Bronchial epithelial cell (primary cell): ENCODE measurements at places on chromosomes 7 and 10.

- DNase-seq, result no peak
These were observed 80.0 kb downstream of the CELF2 start for GRCh38 chr10:11097686-11098085.

- peak; percentile 49 for DNase-seq
These were observed 210.4 kb downstream of the FAM107B start for GRCh38 chr10:14564268-14564744.

DNA sequence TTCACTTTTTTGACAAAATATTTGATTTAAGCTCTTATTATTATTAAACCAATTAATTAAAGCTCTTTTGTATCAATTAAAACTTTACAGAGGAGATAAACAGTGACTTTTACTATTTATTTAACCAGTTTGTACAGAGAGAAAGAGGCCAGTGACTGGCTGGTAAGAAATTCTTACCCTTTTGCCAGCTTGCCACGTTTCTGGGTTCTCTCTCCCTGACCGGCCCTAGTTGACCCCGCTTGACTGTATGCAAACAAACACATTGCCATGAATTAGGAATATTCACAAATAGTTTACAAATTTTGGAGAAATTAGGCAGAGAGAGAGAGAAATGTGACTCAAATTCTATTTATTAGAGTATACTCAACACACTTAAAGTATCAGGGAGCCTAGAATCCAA, 36.2 kb downstream of the NPVF start:
- DNase-seq, result no peak

DNA sequence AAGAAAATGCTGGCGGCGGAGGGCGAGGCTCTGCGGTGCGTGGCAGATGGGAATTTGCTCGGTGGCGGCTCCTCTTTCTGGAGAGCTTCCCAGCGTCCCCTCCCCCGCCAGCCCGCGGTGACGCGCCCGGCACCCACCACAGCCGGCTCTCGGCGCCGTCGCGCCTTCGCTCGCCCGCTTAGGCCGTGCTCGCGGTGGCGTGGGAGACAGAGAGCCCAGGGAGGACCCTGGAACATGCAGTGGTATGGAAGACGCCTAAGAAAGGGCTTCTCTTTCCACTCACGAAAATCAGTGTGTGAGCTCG, 576 bp upstream of the CSGALNACT2 start:
- no peak for DNase-seq

- DNase-seq, result no peak
These were observed 30.7 kb downstream of the ZNF777 start for GRCh38 chr7:149430192-149430591.

GRCh38 chr7:4683043-4683883, 1.2 kb downstream of the FOXK1 start:
- DNase-seq, result peak; percentile 29

DNA sequence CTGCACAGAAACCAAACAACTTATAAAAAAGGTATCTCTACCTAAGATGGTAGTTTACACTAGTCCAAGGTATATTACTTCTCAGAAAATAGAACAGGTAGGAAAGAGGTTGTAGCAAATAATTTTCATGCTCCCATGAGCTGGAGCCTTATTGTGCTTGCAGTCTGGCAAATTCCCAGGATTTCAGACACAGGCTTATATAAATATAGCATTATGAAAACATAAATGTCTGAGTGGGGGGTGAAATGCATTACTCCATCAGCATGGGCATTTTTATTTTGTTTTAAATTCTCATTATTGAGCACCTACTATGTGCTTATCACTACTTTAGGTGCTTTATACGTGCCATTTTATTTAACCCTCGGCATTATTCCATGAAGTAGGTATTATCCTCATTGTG, 83.0 kb upstream of the PHYHIPL start:
- DNase-seq, result no peak

DNA sequence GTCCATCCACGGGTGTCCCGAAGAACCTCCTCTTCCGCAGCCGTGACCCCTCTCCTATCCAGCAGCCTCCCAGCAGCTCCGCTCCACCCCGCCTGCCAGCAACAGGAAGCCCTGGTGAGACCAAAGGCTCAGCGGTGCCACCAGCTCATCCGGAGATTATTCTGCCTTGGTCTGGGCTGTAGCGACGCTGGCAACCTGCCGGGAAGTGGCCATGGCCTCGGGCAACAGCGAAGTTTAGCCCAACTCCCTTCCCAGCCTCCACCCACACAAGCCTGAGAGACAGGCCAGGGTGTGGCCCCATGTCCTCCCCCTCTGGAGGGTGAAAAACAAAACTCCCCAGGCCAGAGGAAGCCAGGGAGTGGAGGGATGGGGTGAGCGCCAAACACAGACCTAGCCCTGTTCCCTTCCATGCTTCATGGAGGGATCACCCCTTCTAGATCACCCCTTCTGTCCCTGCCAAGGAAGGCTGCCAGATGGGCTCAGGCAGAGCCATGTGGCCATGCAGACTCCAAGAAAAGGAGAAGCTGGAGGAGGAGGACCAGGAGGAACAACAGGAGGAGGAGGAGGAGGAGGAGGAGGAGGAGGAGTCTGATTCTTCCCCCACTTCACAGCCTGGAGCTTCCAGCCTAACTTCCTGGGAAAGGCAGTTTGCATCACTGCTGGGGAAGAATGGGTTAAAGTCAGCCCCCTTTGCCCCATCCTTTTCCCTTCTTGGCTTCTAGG, 918 bp downstream of the CALHM2 start:
- peak; percentile 15 for DNase-seq

DNA sequence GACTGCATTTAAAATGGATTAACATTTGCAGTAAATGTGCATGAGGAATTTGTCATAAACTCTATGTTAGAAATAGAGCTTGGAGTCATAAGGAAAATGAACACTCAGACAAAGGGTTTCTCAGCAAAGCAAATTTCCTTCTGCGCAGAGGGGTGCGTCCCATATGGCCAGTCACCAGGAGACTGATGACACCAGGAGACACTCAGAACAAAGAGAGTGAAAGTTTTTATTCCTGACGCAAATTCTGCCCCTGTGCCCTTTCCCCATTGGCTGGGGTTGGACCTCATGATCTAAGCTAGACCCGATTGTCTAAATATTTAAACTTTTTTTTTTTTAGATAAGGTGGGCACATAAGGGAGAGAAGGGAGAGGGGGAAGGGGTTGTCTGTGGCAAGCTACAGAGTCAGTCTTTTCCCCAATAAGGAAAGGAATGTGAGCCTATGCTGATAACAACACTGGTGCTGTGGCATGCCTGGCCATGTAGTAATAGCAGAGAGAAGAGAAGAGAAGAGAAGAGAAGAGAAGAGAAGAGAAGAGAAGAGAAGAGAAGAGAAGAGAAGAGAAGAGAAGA, 202.0 kb downstream of the POM121L12 start:
- no peak for DNase-seq

DNA sequence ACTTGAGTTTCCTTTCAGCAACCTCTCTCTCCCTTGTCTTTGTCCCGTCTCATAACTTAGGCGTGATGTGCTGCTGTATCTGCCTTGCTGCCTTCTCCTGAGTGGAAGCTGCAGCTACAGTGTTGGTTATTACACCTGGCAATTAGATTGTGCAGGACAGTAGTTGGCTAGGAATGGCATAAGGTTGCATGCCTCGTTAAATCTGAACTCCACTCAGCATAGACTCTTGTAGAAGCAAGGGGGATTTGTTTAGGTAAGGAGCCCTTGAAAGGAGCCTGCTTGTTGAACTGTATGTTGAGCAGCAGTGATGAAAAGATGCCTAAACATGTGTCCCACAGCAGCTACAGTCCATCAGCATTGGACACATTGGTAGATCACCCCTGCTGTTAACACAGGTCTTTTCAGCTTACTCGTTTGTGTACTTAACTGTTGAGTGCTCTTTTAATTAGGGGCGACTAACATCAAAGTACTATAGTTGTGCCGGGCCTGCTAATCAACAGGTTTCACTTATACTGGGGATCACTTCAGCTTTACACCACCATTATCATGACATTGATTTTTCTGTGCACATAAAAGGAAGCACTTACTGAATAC, 225.0 kb downstream of the AUTS2 start:
- DNase-seq, result no peak

DNA sequence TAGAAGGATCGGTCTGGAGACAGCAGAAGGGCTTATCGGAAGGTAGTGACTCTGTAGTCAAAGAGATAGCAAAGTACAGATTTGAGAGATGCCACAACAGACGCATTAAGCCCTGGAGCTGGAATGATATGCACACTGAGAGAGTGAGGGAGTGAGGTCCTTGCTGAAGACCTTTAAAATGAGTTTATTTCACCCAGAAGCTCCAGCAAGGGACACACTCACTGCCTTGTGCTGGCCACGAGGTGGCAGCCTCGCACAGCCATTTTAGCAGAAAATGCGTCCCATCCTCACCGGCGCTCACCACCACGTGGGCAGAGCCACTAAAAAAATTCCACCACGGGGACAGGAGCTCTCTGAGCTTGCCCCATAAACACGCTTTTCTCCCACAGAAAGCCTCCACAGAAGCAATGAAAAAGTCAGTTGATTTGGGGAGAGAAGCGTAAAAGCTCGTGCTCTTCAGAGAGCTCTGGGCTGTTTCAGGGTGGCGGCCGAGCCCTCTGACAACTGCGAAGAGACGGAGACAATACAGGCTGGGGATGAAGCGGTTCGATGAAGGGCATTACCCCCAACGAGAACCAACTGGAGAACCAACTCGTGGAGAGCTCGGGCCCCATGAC, 163.0 kb upstream of the KLF14 start:
- DNase-seq, result peak; percentile 60

- DNase-seq, result no peak
These were observed 6.3 kb downstream of the CISD1 start for GRCh38 chr10:58275261-58275660.

- DNase-seq, result no peak
These were observed 8.3 kb downstream of the ZNF853 start for GRCh38 chr7:6623589-6624245.

GRCh38 chr7:17696422-17696821, 243.9 kb downstream of the SNX13 start:
- DNase-seq, result peak; percentile 96

DNA sequence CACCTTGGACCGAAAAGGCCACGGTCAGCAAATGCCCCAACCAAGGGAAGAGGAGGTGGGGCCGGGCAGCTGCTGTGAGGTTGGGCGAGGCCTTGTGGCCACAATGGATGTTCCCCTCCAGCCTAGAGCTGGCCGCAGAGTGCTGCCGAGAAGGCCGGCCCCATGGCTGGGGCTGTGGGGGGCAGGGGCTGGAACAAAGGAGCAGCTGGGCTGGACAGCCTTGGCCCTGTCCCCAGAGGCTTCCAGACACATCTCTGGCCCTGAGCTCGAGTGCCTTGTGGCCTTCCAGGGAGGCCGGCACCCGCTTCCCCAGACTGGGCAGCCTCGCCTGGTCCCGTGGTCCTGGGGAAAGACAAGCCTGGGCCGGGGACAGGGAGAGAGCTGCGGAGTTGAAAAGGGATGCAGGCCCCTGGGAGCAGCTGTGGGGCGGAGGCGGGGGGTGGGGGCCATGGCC, 88.0 kb downstream of the PDGFA start:
- no peak for DNase-seq

DNA sequence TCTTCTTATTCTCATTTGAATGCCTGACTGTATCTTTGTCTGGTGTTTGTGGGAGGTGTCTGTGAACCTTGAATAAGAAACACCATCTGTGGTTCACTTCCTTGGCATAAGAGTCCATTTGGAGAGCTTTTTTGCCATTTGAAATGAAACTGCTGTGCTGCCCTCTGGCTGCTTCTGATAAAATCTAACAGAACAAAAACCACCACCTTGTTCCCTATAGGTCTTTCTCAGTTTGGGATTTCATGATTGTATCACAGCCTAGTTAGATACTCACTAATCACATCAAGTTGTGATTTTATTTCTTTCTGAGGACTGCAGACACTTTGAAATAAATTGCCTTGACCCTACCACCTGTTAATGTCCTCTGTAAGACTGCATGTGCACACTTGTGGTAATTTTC, 102.7 kb upstream of the FAM13C start:
- peak; percentile 46 for DNase-seq

GRCh38 chr7:91566402-91566732, 302.1 kb downstream of the FZD1 start:
- no peak for DNase-seq

DNA sequence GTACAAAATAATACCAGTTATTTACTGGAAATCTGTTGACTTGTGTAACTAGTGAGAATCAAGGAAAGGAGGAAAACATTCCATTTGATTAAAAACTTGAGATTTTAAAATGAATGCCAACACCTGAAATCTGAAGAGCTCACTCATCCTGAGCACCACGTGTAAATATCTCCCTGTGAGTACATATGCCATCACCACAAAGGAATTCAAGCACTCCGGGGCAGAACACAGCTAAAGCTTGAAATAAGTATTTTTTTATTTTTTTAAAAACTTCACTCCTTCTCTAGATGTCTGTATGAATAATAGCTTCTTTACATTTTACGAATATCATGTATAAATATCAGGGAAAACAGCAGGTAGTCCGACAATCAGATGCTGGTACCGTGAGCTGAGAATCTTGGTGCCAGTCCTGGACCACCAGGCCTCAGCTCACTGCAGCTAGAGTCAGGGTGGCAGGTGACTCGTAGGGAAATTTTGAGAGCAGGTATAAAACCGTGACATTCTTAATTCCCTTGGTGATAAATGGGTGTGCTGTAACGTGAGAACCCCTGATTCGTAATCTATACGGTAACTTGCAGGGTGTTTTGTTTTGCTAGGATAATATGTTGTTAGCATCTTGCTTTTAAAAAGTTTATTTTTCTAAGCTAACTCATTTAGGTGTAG, 12.7 kb downstream of the LMTK2 start:
- DNase-seq, result peak; percentile 82
